ENCODE measurements at places on chromosomes 16 and 17.

- DNase-seq = peak; percentile 98
Observed at GRCh38 chr16:56691885-56692284, 9.6 kb downstream of the MT1X start.

- peak; percentile 90 for DNase-seq
Observed at GRCh38 chr17:15947271-15947670, 2.3 kb downstream of the ADORA2B start.

GRCh38 chr17:80889231-80890195 is 102.1 kb upstream of the CHMP6 start:
- DNase-seq = no peak

DNA sequence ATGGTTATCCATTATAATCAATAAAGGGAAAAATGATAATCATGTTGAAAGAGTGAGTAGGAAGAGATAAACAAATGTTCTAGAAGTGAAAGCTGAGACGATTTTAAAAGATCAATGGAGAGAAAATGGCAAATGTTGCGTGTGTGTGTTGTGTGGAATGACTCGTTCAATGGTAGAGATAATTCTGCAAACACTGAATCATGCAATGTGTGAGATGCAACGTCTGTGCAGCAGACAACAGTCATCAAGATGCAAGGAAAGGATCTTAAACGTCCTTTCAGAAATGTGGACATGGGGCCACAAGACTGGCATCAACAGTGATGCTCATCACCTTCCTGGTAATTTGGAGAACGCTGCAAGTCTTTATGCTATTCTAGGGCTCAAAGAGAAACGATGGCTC is 124.4 kb downstream of the CDYL2 start:
- DNase-seq = no peak

GRCh38 chr16:31064882-31065461 is 9.1 kb downstream of the ZNF668 start:
- peak; percentile 79 for DNase-seq

- DNase-seq = no peak
Observed at GRCh38 chr17:58338454-58338840, 9.9 kb upstream of the TSPOAP1 start.

GRCh38 chr17:71360301-71360700 is 760.5 kb upstream of the SOX9 start:
- peak; percentile 25 for DNase-seq

- no peak for DNase-seq
Observed at GRCh38 chr17:45687594-45687993, 96.5 kb upstream of the CRHR1 start.

GRCh38 chr17:3698139-3698538 is 2.2 kb upstream of the P2RX5 start:
- no peak for DNase-seq

DNA sequence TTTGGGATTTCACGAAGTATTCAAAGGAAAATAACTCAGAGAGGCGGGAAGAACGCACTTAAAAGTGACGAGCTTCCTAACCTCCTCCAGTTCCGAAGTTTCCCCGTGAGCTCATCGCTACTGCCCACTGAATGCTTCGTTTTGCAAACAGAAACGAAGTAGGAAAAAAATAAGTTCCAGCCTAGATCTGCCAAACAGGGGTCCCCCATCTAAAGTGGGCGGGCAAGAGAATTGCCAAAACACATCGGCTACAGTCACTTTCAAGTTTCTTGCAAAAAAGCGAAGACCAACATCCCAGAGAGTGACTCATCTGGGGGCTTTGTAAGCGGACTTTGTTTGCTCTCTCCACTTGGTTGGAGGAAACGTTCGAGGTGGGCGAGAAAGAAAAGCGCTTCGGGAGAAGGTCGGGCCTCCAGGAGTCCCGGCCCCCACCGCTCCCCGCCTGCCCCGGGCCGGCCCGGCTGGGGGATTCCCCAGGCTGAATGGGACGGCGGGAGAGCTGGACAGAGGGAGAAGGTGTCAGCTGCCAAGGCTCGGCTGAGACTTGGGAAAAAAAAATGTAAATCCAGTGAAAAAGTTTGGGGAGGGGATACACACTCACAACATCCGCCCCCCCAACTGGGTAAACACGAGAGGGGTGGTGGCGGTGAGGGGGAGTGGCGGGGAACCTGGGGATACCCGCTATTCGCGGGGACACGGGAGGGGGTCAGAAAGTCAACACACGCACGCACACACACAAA is 1.0 kb downstream of the VEZF1 start:
- DNase-seq = peak; percentile 67

GRCh38 chr16:13130586-13130985 is 229.2 kb downstream of the SHISA9 start:
- no peak for DNase-seq

DNA sequence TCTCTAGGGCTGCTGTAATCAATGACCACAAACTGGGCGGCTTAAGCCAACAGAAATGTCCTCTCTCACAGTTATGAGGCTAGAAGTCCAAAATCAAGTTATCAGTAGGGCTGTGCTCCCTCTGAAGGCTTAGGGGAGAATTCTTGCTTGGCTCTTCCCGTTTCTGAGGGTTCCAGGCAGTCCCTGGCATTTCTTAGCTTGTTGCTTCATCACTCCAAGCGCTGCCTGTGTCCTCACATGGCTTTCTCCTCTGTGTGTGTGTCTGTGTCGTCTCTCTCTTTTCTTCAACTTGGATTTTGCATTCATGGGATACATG is 13.7 kb upstream of the CDC42EP4 start:
- DNase-seq = no peak

- peak; percentile 91 for DNase-seq
Observed at GRCh38 chr16:68490829-68491575, 42.7 kb upstream of the SMPD3 start.

GRCh38 chr16:78780808-78781207 is 681.4 kb downstream of the WWOX start:
- DNase-seq = no peak

DNA sequence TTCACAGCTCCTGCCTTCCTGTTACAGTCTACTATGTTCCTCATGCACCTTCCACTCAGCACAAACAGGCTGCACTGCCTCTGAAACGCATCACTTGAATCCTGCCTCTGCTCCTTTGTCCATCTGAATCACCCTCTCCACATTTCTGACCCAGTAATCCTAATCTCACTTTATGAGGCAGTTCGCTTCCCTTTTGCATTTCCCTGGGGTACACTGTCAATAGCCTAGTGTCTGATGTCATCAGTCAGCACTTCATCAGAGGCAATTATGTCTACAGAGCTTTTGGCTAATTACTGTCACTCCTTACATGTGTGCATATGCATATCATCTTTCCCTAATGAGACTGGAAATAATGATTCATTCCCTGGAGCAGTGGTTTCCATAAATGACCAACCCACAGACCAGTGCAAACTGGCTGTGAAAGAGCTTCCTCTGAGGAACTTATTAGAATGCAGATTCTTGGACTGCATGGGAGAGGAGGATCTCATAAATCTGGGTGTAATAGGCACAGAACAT is 23.6 kb downstream of the CA4 start:
- peak; percentile 45 for DNase-seq

GRCh38 chr17:68707031-68707430 is 105.9 kb upstream of the FAM20A start:
- peak; percentile 82 for DNase-seq

DNA sequence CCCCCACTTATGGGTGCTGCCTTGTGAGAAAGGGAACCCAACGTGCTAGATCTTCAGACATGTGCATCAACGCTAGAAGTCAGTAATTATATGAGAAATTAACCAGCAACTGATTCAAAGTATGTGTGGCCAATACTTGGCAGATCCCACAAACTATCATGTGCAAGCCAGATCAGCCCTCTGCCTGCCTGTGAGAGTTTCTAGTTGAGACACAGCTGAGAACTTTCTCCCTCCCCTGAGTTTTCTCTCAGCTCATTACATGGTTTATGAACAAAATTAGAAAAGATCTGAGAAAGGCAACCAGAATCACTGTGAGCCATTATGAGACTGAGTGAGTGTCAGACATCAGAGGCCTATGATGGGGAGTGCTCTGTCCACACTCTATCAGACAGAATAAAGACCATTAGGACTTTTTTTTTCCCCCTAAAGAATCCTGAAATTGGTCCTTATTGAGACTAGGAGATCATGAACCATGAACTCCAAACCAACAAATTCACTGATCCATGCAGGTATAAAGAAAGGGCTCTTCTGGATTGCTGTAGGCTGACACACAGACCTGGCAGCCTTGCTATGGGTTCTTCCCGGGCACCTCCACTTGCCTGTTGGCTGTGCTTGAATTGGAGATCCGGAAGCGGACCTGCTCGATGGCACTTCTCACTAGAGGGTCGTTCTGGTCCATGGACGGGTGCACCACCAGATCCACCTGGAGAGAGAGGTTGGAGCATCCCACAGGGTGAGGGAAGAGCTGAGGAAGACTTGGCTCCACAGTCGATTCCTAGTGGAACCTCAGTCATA is 51.5 kb downstream of the GTF3C1 start:
- DNase-seq = no peak

DNA sequence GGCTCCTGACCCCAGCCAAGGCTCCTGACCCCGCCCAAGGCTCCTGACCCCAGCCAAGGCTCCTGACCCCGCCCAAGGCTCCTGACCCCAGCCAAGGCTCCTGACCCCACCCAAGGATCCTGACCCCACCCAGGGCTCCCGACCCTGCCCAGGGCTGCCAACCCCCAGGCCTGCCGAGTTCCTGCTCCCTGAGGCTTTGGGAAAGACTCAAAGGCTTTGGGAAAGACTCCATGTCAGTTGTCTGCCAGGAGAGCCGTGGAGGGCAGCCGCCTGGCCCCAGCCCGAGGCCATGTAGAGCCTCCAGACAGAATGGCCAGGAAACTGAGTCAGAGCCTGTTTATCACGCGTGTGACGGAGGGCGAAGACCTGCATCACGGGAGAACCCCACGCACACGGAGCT is 21.1 kb downstream of the CBFA2T3 start:
- DNase-seq = no peak

GRCh38 chr17:29650396-29650795 is 27.7 kb upstream of the CORO6 start:
- no peak for DNase-seq

DNA sequence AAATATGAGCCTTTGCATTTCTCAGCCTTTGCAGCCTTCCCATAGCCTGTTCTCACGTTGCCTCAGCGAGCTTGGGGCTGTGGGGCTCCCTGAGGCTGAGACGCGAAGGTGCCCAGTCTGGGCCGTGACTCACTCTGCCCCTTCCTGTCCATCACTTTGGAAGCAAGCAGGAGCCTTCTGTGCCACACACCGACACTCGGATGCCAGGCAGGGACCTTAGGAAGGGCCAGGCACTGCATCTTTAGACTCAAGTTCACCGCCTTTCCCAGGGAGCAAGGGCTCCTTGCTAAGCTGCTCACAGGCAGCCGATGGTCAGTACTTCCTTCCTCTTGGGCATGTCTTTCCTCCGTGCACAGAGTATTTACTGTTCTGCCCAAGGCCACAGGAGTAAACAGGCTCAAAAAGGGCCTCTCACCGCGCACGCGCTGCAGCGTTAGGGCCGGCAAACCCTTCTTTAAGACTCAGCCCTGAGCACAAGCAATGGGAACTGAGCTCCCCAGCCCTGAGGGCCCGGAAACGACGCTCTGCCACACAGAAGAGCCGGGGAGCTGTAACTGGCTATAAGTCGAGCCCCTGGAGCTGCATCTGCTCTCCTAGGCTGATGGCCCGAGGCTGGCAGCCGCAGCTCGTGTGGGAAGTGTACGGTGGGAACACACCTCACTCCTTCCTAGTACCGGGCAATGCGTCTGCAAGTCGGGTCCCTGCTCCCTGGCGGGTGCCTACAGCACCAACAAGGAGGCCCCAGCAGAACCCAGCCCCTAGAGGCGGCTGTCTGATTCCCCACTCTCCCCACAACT is 7.2 kb downstream of the TIMM22 start:
- no peak for DNase-seq

DNA sequence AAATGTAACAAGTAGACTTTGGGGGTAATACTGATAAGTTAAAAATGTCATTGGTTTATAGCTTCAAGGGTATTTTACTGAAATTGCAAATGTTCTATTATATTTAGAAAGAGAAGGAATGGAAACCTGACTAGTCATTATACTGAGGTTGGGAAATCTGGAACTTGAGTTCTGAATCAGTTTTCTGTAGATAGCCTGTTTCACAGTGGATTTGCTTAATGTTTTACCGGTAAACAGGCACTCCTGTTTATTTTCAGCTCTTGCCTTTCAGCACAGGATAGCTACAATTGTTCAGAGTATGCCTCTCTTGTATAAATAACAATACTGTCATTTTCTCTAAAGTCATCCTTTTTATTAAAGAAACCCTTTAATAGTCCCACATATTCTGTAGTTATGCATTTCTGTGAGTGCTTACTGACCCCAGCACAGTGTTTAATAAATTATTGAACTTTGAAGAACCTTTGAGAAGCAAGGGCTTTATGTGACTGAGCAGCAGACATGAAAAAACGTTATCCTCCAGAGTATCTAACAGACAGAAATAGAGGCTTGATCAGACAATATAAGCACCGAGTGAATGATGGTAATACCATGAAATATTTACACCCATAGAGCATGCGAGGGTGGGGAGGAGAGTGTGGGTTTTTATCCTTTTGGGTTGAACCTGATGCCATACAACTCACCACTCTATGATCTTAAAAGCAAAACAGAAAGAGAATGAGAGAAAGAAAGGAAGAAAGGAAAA is 58.2 kb downstream of the FTO start:
- DNase-seq = no peak

DNA sequence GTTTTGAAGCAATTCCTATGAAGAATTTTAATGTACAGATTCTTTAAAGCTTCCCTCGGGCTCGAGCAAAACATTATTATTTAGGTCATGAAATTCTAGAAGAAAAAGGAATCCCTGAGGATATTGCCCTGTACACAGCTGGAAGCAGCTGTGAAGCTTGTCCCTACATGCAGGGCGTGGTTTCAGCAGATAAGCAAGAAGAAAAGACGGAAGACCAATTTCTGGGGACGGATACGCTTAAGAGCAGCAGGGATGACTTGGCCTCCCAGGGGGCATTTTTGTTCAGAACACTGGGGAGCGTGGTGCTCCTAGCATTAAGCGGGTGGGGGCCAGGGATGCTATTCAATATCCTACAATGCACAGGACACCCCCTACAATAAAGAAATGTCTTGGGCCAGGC is 34.3 kb downstream of the LITAF start:
- no peak for DNase-seq

DNA sequence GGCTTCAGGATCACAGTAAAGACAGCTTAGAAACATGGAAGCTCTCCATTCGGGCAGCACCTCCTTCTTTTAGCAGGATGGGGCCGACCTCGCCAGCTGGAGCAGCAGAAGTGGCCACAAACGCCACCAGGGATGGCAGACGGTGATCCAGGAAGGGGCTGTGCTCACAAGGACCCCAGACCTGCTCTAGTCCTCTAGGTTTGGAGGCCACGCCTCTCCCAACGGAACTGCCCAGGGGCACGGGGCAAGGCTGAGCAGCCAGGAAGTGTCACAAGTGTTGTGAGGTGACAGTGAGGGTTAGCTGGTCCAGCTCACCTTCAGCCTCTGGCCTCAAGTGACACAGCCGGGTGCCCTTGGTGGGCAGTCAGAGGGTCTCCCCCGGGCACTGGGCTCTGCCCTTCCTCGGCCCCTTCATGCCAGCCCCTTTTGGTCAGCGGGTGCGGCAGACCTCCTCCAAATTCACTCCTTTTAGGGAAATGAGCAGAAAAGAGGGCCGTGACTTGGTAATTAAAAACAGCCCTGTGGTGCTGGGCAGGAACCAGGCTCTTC is 20.4 kb downstream of the CEP295NL start:
- no peak for DNase-seq
